ENCODE measurements at places on chromosomes 12 and 14.
A peak's percentile ranks its signal among the peaks of the same experiment; 100 is the strongest.

DNA sequence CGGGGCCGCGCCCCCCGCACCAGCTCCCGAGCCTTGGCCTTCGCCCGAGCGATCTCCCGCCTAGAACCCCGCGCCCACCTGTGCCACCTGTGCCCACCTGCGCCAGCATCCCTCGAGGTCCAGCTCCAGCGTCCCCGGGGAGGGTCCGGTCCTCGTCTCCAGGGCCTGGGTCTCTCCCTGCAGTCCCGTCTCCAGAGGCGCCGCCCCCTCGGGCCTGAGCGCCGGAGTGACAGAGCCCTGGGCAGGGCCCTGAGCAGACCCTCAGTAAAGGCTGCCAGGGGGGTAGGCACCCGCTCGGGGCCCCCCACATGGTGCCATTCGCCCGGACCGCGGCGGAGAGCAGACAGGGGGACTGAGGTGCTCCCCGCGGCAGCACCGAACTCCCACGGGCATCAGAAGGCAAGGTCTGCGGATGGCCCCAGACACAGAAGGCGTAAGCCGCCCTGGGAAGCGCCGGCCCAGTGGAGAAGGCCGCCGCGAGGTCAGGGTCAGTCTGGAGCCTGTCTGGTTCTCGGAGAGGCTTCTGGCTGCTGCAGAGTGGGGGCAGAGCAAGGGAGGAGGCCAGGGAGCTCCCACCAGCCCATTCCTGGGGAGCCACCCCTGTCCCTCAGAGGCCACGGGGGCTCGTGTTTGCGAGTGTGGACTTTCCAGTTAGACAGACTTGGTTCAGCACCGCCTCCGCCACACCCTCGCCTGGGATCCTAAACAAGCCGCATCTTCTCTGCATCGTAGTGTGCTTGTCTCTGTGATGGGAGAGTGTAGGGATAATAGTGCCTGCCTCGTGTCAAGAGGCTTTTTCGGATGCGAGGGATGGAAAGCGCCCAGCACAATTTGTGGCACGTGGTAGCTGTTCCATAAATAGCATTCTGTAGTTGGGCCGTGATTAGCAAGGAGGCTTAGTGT is 1.1 kb upstream of the PPP1R13B start:
- no peak for DNase-seq

DNA sequence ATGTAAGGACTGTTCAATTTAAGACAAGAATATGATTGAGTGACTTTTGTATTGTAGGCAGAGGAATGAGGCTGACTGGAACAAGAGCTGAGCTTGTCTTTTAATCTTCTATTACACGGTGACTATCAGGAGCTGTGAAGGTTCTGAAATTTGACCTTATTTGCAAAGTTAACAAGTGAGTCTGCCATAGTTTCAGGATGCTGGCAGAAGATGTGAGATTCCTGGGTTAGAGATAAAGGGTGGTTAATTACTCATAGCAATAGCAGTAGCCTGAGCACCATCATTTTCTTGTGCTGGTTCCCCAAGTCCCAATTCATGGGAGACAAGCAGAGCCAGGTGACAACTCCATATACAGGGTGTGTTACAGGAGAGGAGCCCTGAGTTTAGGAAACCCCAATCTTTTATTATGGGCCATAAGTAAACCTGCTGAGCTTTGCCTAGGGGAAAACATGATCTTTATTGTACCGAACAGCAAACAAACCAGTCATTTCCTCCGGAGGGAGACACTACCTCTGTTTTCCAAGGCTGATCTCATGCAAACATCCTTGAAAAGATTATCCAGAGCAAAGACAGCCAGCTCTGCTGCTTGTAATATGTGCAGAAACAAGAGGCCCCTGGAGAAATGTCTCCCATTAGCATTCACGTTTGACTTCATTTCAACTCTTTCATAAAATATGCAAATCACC is 51.7 kb upstream of the DDX11 start:
- peak; percentile 59 for DNase-seq

DNA sequence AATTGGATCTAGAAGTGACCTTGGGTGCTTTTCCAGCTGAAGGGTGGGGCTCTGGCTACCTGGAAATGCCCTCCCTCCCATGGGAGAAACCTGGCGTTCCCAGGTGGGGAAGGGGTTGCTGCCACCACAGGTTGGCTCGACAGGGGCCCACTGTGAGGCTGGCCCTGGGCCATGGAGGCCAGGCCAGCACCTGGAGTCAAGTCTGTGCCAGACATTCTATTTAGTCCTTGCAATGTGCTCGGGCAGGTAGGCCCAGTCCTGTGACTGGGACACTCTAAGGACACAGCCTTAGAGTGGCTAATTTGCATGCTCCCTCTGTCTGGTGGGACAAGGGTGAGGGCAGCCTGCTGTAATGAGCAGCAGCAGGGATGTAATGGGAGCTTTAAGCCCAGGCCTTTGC is 11.9 kb downstream of the VRTN start:
- DNase-seq = no peak

DNA sequence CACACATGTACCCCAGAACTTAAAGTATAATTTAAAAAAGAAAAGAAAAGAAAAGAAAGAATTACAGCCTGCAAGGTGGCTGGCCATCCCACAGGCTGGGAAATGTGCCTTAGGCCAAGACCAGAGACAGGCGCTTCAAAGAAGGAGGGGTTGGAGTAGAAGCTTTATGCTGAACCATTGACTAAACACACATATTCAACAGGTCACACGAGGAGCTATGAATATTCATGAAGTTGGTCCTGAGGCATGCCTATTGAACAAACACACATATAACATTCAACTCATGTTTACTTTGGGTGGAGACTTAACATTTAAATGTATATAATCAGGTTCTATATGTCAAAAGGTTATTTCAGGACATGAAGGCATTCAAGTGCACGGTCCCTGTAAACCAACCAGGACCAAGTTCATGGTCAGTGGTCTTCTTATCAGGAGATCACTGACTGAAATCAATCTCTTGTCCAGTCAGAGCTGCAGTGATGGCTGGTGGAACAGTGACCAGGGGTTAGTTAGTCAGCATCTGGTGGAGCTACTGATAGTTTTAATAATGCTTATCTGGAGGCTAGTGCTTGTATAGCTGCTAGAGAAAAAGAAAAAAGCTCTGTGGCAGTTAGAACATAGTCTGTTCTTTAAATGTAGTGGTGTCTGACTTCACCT is 35.6 kb upstream of the ITPR2 start:
- no peak for DNase-seq

DNA sequence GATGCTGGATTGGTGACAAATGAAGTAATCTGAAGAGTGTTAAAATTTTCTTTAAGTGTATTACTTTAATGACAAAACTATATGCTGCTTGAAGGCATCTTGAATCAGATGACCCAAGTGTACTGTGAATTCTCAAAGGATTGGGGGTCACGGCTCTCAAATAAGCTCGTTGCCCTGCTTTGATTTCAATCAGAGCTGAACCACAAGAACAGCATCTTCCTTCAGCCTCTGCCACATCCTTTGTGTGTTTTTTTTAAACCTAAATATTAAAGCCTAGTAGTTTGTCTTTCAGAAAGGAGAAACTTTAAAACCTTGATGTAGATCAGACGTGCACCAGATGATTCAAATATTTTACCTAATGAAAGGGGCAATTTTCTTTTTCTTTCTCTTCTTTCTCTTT is 11.7 kb downstream of the ELK3 start:
- DNase-seq = no peak

GRCh38 chr14:68513137-68513536 is 279.7 kb downstream of the ZFP36L1 start:
- DNase-seq = no peak

- peak; percentile 63 for DNase-seq
Observed at GRCh38 chr14:58243790-58244555, 670 bp upstream of the PSMA3 start.

GRCh38 chr12:89392391-89392790 is 40.1 kb upstream of the DUSP6 start:
- DNase-seq = no peak

GRCh38 chr14:88802596-88802995 is 9.8 kb upstream of the EML5 start:
- no peak for DNase-seq

GRCh38 chr12:96997797-96998484 is 90.9 kb downstream of the NEDD1 start:
- no peak for DNase-seq

DNA sequence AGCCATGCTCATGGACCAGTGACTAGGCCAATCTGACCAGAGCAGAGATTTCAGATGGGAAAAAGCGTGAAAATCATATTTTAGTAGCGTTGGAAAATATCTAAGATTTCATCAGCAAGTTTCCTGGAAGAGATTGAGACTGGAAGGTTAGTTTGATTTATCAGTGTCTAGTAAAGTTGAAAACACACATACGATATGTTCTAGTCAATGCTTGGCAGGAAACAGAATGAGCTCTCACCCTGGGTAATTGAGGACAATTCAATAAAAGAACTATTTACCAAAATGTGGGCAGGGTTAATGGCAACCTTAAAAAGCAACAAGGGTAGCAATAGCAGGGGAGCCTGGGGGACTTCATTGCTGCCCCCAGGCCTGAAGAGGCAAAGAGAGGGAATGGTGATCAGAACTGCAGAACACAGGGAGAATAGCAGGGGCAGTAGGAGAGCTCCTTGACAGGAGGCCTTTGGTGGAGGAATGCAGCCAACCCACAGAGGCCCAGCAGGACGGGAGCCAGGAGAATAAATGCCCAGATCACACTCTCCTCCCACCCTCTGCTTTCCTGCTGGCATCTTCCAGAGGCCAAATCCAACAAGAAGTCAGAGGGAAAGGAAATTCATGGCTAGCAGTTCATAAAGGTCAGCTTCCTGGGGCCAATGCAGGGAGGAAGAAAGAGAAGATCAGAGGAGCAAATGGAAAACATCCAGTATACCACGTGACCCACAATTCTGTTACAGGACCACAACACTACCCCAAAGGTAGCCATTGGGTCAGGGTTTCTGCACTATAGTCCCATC is 27.6 kb upstream of the LRP6 start:
- DNase-seq = no peak

- DNase-seq = no peak
Observed at GRCh38 chr12:86670986-86671385, 414.8 kb upstream of the MGAT4C start.

GRCh38 chr12:3152011-3152511 is 74.9 kb downstream of the TSPAN9 start:
- no peak for DNase-seq

- DNase-seq = no peak
Observed at GRCh38 chr14:37592482-37593408, 2.3 kb downstream of the FOXA1 start.

Measured in LoVo (cell line).